ENCODE measurements at places on chromosomes 13 and 19.

DNA sequence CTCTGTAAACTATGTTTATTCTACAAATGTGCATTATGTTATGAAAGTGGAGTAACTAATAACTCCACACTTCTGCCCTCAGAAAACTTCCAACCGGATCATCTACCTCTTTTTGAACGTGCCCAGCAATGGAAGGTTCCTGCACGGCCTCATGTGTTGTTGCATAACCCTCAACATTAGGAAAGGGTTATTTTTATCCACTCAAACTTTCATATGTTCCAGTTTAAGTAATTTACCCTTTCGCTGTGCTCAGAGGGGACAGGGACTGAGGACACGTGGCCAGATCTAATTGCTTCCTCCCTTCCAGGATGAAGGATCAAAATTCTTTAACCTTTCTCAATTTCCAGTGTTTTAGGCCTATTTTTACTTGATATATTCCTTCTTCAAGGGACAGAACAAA lies 29.6 kb downstream of the IRS2 start:
- DNase-seq: no peak

- DNase-seq: no peak
Observed at GRCh38 chr13:58298556-58299135, 667.1 kb downstream of the PCDH17 start.

DNA sequence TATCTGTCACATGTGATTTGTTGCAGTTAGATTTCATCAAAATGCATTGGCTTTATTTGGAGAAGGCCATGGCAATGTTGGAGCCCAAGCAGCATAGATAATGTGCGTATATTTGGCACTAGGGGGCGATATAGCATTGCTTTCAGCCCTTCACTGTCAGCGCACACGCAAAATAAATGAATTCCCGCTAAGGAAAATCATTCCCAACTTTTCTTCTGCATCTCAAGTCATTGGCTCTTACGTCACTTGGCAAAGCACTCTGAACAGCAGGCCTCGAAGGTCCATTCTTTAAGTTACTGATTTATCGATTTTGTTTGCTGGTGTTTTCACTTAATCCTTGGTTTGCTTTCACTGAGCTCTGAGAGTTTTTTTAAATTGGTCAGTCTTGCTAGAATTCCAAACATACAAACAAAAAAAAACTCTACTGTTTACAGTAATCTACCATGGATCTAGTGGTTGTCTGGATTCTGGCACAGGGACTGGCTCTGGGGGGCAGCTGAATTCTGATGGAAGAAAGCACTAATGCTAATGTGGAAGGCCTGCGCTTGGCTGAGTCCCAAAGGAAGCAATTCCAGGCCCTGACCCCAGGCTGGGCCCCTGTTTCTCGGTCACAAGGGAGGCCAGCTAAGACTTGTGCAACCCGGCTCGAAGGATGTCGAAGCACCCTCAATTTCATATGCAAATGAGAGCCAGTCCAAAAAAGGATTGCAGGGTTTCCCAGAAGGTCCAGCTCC lies 97.7 kb upstream of the IPO5 start:
- DNase-seq: peak; percentile 93

- peak; percentile 68 for DNase-seq
Observed at GRCh38 chr13:39452417-39452816, 150.6 kb downstream of the LHFPL6 start.

GRCh38 chr19:17303167-17303939 lies at the start of gene ABHD8:
TSS of gene ABHD8 (minus strand) at chr19:17303425. CDS start at chr19:17301616, 1,809 bp downstream.
- DNase-seq: peak; percentile 99

GRCh38 chr13:78228211-78228610 lies 309.6 kb upstream of the EDNRB start:
- DNase-seq: no peak

DNA sequence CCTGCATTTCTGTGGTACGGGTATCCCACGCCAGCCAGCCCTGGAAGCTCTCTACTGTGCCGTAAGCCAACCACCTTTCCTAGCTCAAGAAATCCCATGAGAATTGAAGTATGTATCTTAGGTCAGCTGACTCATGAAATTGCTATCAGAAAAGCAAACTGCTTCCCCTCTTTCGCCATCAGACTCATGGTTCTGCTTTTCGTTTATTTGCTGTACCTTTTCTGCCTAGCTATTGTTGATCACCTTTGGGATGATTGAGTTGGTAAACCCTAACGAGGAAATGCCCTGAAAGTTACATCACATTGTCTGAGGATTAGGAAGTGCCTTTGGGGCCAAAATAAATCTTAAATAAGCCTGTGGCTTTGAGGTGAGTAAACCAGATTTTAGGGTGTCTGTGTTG lies at the start of gene ADGRE3:
TSS of gene ADGRE3 (minus strand) at position 81 of the 400 bp plus-strand sequence. CDS start at position 7, 74 bp downstream.
- DNase-seq: no peak

DNA sequence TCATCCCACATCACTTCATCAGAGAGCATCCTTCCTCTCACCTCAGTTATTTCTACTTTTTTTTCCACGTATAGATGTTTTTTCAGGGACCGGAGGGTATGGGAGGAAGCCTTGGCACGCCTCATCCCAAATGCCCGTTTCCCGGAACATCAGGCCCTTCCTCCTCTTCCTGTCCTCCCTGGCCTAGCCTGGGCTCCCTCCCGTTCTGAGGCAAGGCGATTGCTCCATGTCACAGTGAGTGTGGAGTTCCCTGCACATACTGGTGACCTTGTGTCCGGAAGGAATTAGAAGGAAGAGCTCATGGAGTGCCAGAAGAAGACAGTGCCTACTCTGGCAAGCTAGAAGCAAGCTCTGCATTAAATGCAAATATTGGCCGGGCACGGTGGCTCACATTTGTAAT lies 1.1 kb upstream of the ZNF627 start:
- no peak for DNase-seq

DNA sequence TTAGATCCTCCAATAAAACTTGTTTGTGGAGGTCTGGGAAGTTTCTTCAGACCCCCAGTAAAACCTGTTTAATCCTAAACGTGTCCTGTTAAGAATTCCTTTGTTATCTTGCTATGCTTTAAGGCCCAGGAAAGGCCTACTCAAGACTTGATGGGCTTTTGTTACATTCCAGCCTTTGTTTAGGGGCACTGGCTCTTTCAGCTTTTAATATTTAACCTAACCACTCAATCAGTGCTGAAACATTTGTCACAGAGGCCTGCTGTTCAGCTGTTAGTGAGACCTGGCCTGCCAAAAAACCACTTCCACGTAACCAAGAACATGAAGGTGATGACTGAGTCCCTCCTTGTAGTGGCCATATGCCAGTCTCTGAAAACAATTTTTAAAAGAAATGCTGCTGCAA lies 41.7 kb downstream of the PCDH17 start:
- DNase-seq: no peak

GRCh38 chr13:113139577-113139976 lies 17.0 kb downstream of the F10 start:
- DNase-seq: no peak

DNA sequence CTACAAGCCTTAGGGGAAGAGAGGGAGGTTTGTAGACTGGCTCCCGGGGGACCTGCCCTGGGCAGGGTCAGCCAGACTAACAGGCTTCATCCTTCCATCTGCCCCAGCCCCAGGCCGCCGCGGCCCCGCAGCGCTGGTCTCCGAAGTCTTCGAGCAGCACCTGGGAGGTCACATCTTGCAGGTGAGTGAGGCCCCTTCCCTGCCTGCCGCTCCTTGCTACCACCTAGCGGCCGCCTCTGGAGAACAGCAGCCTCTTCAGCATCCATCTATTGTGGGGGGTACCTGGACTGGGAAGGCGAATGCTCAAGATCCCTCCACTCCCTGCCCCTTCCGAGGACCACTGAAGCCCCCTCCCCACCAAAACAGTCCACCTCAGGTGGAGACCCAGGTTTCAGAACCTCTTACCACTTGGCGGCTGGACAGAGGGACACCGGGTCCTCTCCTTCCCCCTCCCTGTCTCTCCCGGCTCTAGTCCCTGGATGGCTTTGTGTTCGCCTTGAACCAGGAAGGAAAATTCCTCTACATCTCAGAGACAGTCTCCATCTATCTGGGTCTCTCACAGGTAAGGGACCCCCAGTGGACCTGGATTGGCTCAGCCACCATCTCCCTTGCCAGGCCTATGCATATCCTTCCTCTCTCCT lies 12.7 kb downstream of the NPAS1 start:
- DNase-seq: peak; percentile 72

DNA sequence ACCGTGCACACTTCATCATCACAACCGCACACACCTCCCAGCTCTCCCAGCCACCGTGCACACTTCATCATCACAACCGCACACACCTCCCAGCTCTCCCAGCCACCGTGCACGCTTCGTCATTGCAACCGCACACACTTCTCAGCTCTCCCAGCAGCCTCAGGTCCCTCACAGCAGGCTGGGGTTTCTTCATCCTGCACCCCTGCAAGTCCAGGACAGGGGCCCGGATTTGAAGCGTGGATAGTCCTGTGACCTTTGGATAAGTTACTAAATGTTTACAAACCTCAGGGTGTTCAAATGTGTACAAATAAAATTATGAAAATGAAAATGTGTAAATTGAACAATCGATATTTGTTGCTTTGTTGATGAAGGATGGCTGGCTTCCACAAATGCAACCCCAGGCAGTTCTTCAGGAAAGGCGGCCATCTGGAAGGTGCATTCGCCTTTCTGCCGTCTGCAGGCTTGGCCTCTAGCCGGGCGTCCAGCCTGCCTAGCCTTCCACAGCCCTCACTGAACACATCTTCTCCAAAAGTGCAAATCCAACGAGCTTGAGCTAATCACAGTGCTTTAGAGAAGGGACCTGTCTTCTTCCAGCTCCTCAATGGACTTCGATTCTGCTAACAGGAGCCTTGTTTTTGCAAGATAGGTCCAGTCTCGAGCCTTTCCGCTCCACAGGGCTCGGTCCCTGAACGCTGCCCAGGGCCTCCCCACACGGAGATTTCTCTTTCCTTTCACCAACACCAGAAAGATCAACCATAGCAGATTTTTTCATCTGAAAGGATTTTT lies 74.2 kb downstream of the SPACA7 start:
- no peak for DNase-seq

GRCh38 chr13:47100214-47100853 lies 203.5 kb upstream of the HTR2A start:
- peak; percentile 13 for DNase-seq

DNA sequence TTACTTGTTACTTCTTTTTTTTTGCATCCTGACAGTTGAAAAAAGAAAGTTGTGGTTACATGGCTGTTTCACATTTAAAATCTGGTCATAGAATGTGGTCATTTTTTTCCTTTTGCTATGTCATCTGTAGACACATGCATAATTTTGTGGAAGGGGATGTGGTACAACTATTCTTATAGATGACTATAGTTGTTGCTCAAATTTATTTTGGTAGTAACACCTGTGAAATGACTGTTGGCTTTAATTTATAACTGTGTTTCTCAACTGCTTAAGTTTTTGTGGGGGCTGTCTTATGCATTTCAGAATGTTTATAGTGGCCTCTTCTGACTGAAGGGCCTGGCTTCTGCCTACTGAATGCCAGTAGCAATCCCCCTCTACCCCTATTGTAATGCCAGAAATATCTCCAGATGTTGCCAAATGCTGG lies 130.5 kb downstream of the PAN3 start:
- no peak for DNase-seq

DNA sequence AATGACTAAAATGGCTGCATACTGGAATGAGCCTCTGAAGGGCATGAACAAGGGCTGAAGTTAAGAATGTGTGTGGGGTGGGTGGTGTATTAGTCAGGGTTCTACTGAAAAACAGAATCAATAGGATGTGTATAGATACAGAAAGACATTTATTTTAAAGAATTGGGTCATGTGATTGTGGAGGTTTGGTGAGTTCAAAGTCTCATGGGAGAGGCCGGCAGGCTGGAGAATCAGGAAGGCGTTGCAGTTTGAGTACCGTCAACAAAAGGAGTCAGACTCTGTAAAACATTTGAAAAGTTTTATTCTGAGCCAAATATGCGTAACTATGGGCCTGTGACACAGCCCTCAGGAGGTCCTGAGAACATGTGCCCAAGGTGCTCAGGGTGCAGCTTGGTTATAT lies 24.5 kb upstream of the CYSLTR2 start:
- DNase-seq: no peak

DNA sequence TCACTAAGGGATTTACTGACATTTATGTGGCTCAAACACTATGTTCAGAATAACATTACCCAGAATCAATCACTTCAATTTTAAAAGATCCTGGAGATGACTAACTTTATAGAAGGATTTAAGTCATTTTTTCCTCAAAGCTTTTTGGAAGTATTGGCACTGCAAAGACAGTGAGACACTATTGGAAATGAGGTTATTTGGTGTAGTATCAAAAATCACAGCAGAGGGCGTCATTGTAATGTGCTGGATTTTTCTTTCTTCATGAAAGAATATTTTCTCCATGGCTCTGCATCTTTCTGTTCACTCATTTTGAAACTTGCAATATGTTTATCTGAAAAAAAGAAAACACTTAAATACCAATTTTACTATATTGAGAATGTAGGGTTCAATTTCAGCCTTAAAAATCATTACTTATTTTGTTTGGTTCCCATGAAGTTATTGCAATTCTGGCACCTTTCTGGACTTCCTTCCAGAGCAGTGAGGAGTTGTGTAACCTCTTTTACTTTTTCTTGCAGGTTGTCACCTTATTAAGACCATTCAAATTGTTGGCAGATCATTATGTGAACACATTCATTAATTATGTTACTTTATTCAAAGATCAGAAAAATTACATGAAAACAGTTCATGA lies 3.7 kb upstream of the CSNK1A1L start:
- DNase-seq: peak; percentile 77

- no peak for DNase-seq
Observed at GRCh38 chr13:94784066-94784465, 71.7 kb upstream of the SOX21 start.

- DNase-seq: peak; percentile 72
Observed at GRCh38 chr19:43460362-43461016, 4.9 kb downstream of the LYPD3 start.

- no peak for DNase-seq
Observed at GRCh38 chr13:73025217-73026012, 33.4 kb upstream of the KLF5 start.

All from NCI-H82 (cell line).